ENCODE measurements at places on chromosomes 11 and 22.

DNA sequence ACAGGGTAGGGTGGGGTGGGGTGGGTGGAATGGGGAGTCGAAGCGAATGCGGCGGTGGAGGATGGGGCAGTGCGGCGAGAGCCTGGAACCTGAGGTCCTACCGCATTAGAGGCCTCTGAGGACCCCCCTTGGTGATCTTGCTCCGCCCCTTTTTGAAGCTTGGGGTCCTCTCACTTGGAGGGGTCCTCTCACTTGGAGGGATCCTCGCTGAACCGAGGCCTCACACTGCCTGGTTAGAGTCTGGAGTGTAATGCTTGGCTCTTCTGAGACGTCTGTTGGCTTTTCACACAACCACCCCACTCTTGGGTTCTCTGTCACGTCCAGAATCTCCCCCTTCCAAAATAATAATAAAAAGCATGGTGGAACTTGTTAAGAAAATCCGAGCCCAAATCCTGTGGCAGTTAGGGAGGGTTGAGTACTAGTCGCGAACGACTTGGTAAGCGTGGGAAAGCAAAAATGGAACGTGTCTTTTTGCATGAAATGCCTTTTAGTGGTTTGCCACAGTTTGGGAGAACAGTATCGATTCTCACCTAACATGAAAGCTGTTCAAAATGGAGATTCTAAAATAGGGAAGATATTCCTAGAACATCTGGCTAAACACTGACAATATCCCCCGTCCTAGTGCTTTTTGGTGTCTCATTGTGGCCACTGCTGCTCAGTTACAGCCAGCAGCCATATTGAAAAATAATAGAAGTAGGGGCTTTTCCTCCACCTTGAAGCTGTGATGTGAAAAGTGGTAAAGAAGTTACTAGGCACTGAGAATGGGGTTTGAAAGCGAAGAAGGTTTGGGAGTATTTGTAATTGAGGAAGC, 822 bp downstream of the RBX1 start:
- DNase-seq: no peak

DNA sequence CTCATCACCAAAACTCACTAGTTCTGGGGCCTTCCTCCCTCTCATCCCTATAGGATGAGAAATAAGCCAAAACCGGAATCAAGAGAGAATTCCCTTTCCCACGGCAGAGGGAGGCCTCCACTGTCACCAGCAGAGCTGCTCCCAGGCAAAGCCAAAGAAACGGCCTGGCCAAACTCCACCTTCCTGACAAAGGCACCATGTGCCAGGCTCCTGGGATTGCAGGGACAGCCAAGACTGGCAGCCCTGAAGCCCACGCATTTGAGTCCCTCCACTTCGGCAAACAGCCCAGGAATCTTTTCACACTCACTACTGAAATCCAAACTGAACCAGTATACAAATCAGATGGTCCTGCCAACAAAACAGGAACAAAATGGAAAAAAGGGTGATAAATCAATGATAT, 6.1 kb downstream of the SMCO4 start:
- DNase-seq: no peak

GRCh38 chr11:95788921-95789505, 569 bp downstream of the FAM76B start:
- DNase-seq: no peak

DNA sequence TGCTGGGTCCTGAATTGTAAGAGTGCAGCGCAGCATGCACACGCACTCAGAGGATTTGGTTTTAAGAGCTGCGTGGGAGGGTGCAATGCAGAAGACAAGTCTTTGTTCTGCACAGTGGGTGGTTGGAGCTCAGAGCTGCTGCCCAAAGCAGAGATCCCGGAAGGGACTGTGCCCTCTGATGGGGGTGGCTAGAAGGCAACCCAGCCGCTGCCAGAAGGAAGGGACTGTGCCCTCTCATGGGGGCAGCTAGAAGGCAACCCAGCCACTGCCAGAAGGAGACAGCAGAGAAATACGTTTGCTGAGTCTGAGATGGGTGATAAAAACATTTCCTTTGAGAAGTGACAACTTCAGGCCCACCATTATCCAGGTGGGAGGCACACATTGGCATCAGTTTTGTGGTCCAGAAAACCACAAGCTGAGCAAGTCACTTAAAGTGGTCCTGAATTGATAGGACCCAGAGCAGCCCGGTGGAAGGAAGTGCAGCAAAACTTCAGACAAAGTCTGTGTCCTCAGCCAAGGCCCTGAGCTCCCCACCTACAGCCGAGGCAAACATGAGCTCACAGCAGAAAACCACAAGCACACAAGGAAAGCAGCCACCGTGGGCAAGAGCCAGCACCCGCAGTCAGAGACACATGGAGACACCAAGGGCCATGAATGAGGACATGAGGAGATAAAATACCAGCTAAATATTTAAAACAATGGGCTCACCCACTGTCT, 4.3 kb downstream of the KRTAP5-6 start:
- DNase-seq: peak; percentile 78

GRCh38 chr11:28627690-28628255, 519.6 kb downstream of the METTL15 start:
- DNase-seq: no peak

DNA sequence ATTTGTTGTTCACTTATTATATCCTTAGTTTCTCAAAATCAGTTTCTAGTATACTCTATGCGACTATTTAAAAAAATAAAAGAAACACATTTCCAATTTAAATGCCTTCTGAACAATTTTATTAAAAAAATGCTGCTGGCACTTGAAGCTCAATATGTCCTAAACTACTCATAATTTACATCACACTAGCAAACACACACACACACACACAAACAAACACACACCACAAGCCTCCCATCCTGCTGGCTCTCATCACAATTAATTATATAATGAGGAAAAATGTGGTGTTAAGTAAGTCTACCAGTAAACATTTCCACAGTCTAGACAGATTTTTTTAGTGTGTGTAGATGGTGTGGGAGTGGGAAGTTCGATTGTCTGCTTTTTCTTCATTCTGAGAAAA, 350.3 kb downstream of the AASDHPPT start:
- DNase-seq: no peak

DNA sequence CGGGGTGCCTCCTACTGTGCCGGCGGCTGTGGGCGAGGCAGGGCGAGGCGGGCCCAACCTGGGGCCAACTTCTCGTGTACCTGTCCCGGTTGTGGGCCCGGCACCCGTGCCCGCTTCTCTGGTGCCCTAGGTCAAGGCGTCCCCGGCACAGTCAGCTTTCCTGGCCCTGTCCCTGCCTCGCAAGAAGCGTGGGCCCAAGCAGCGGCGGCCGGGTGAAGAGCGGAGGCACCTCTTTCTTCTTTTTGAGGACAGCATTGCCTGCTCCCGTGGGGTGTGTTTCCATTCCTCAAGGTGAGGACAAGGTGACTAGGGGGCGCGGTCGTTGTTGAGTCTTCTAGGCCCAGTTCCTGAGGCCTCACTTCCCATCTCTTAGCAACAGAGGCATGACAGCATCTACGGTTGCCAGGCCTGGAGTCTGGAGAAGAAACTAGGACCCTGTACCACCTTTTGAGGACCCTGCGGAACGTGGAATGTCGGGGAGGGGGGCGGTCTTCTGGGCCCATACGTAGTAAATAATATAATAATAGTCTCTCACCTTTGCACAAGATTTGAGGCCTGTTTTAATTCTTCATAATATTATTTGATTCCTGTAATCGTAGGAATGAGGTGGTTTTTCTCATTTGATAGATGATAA, 418 bp downstream of the ACO2 start:
- no peak for DNase-seq

DNA sequence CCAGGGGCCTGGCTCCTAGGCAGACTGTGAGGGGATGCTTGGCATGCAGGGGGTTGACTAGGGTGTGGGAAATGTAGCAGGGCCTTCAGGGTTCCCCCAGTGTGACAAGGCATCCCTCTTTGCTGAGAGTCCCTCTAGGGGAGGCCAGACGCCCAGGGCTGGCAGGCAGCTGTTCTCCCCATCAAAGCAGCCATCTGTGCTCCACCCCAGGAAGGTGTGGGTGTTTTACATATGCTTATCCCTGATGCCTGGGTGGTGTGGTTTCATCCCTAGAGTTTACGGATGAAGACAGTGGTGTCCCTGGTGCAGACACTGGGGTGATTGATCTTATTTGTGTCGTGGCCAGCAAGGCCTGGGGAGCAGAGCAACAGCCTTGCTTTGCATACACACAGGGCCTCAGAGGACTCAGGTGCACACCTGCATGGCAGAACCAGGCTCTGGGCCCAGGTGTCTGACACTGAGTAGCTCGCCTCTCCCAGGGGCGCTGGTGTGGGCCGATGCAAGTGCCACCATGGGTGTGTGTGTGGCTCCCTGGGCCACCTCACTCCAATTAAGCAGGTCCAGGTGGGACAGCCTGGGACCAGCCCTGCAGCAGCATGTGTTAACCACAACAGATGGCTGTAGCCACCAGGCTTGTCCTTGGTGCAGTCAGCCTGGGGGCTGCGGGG, 74.2 kb downstream of the MED15 start:
- no peak for DNase-seq

GRCh38 chr11:72378704-72379383, 55.5 kb downstream of the CLPB start:
- DNase-seq: peak; percentile 30

DNA sequence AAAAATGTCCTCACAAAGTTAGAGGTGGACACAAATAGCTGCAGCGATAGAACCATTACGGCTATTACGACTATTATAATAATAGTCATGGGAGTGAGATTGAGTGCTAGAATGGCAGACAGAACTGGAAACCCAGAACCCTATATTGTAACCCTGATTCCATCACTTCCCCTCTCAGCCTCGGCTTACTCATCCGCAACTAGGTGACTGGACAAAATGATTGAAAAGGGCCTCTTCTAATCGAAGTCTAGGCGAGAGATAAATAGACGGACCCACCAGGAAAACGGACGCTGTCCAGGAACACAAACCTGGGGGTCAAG, 629 bp downstream of the PSMA1 start:
- no peak for DNase-seq

DNA sequence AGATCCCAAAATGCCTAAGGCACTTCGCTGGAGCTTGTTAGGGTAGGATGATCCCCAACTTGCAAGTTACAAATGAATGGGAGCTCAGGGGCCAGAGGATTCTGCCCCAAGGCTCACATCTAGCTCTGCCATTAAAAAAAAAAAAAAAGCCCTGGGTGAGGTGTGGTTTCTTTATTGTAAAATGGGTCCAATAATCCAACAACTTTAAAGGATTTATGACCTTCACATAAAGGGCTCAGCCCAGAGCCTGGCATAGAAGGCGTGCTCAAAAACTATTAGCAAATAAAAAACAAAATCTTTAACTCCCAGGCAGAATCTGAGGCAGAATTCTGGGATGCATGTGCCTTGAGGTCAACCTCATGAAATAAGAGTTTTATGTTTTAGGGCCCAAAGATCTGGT, 42.5 kb downstream of the WT1 start:
- DNase-seq: no peak

DNA sequence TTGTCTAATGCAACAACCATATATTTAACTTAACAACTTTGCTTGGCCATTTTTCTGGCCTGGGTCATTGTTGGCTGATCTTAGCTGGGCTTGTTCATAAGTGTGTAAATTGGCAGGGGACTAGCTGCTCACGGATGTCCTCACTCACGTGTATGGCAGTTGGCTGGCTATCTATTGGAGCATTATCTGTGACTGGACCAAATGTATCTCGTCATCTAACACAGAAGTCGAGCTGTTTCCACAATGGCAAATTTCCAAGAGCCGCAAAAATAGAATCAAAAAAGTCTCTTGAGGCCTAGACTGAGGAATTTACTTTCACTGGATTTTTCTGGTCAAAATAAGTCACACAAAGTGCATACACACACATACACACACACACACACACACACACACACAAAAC, 893.3 kb downstream of the FAM181B start:
- DNase-seq: no peak

GRCh38 chr11:74327076-74327475, 15.6 kb upstream of the P4HA3 start:
- DNase-seq: no peak

GRCh38 chr11:35231076-35231860, 92.3 kb downstream of the CD44 start:
- no peak for DNase-seq

GRCh38 chr11:95459291-95460042, 228.5 kb upstream of the SESN3 start:
- no peak for DNase-seq

GRCh38 chr11:94558932-94559331, 8.2 kb upstream of the PIWIL4 start:
- no peak for DNase-seq
